ENCODE measurements at places on chromosomes 5 and 9.

GRCh38 chr5:44860267-44860666 is 51.5 kb downstream of the MRPS30 start:
- no peak for DNase-seq

- no peak for DNase-seq
Observed at GRCh38 chr9:120715389-120715924, 1.2 kb upstream of the MEGF9 start.

- DNase-seq, result no peak
Observed at GRCh38 chr5:158877124-158877581, 222.6 kb downstream of the EBF1 start.

DNA sequence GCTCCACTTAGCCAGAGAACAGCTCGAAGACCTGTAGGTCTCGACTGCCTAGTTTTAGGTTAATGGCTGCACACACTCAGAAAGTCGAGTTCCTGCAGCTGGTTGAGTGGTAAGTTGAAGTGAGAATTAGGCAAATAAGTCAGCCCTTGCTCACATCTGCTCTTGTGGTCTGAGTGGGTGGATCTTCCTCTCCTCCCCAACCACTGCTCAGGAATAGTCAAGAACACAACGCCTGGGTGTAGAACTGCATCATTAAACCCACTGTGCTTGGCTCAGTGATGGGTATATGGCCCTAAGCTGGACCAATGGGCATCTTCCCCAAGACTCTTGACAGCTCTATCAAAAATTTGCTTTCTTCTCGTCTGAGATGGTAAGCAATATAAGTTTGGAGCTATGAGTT is 20.9 kb upstream of the ADAM19 start:
- DNase-seq, result no peak

DNA sequence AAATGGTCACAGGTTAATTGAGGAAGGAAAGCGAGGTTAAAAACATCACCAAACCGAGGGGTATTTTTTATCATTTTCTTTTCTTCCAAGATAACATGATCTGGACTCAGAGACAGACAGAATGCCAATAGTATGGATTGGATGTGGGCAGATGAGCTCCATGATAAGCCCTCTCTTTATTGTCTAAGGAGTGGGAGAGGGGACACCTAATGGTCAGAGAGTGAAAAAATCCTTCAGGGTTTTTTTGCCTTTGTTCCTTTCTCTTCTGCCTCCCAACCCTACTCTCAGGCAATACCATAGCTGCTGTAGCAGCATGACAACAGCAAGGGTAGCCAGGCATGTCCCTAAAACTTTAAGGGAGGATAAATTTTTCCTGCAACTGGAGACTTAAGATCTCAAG is 94.7 kb downstream of the DIRAS2 start:
- no peak for DNase-seq

DNA sequence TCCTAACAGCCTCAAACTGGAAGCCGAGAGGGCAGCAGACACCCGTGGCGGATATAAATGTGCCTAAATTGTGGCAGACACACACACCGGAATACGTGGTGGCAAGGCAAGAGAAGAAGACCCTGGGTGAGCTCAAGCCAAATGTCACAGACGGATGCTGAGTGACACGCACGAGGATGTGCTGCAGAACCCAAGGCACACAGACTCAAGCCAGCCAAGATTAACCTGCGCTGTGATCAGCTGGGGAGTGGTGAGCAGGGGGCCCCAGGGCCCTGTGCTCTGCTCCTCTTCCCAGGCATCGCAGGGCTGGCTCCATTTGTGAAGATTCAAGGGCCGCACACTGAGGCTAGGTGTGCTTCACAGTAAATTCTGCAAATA is 16.4 kb downstream of the SEMA4D start:
- no peak for DNase-seq

DNA sequence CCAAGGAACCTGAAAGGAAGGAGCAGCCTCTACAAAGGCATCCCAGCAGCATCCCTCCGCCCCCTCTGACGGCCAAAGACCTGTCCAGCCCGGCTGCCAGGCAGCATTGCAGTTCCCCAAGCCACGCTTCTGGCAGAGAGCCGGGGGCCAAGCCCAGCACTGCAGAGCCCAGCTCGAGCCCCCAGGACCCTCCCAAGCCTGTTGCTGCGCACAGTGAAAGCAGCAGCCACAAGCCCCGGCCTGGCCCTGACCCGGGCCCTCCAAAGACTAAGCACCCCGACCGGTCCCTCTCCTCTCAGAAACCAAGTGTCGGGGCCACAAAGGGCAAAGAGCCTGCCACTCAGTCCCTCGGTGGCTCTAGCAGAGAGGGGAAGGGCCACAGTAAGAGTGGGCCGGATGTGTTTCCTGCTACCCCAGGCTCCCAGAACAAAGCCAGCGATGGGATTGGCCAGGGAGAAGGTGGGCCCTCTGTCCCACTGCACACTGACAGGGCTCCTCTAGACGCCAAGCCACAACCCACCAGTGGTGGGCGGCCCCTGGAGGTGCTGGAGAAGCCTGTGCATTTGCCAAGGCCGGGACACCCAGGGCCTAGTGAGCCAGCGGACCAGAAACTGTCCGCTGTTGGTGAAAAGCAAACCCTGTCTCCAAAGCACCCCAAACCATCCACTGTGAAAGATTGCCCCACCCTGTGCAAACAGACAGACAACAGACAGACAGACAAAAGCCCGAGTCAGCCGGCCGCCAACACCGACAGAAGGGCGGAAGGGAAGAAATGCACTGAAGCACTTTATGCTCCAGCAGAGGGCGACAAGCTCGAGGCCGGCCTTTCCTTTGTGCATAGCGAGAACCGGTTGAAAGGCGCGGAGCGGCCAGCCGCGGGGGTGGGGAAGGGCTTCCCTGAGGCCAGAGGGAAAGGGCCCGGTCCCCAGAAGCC is 30.8 kb downstream of the CD180 start:
- DNase-seq, result no peak

- no peak for DNase-seq
Observed at GRCh38 chr9:96719921-96720320, 58.0 kb downstream of the ZNF510 start.

- DNase-seq, result no peak
Observed at GRCh38 chr5:166382031-166382430, 1909.4 kb upstream of the WWC1 start.

DNA sequence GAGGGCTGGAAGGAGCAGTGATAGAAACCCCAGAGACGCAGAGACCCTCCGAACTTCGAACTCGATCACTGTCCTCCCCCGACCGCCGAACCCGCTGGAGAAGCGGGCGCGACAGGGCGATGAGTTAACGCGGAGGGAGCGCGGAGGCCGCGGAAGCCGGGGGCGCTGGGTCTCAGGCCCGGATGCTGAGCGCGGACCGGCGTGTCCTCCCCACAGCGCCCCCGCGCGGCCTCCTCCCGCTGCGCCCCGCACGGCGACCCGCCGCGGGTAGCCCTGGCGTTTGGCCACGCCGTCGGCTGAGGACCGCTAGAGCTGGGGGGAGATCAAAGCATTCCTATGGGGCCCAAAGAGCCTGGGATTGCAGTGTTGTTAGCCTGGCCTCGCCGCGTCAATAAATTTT is 7.7 kb upstream of the DMRT2 start:
- DNase-seq, result no peak

- no peak for DNase-seq
Observed at GRCh38 chr5:139481122-139481533, 1.4 kb downstream of the STING1 start.

- no peak for DNase-seq
Observed at GRCh38 chr5:112216140-112216539, 202.9 kb downstream of the EPB41L4A start.

- DNase-seq, result no peak
Observed at GRCh38 chr9:90459321-90459720, 183.3 kb downstream of the DIRAS2 start.

GRCh38 chr9:37943345-37944265 is 39.7 kb upstream of the SLC25A51 start:
- no peak for DNase-seq

DNA sequence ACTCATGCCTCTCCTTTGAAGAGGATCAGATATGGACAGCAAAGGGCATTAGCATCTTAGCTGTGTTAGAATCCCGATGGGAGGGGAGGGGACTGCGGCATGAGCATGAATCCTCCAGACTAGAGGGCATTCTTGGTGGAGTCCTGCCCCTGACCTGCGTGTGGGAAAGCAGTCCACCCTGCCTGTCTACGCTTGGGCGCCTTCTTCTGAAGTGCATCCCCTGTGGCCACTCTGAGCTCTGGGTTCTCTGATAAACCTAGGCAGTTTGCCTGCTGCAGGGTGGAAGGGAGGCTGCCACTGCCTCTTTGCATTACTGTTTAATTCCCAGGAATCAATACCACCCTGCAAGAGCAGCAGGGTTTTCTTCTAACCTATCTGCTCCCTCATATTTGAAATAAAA is 169.3 kb downstream of the INSYN2B start:
- no peak for DNase-seq

DNA sequence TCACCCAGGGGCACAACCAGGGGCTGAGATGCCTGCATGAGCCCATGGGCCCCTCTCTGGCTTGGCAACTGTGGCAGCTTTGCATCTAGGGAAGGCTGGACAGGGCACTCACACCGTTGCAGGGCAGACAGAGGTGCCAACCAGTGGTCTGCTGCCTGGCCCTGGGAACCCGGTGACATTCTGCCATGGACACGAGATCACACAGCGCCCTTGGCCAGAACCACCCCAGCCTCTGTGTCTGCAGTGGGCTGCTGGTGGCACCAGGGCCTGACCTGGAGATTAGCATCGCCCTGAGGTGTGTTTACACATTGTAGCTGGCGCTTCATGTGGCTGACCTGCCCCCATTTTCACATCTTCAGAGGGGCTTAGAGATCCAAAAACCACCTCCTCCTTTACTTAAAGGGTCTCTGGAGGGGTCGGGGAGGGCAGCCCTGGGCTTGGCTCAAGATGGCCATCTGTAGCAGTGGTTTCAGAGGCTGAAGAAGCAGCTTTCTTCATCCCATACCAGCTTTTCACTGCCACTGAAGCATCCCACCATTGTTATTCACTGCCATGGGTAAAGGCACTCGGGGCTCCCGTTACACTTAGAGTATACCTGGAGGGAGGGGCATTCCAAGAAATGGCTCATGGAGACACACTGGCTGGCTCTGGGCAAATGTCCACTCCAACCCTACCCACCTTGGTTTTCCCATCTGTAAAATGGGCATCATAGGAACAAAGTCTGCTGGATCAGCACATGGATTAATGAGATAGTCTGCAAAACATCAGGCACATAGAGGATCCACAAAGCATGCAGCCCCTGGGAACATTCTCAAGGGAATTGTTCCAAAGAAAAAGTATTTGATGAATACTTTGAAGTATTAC is 11.4 kb downstream of the DCANP1 start:
- no peak for DNase-seq

Data from NCI-H2081 (cell line).